ENCODE measurements at places on chromosomes 3 and 15.
A peak's percentile ranks its signal among the peaks of the same experiment; 100 is the strongest.

- no peak for DNase-seq
Observed at GRCh38 chr3:155335724-155336354, 42.4 kb upstream of the STRIT1 start.

DNA sequence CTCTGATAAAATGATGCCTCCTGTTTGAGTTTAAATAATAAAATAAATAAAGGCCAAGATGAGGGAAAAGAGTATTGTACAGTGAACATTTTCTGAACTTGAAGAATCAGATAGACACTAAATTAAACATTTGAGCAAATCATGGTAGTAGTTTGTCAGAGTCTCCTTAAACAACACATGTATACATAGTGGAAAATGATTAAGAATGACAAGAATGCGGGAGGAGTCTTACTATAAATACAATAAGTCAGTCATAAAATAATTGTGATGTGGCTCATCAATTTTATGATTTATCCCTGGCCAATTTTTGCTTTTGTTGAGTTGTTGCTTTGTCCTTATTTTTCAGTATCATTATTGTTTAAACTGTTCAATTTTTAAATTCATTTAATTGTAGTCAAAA, 158.0 kb upstream of the TMC3 start:
- no peak for DNase-seq

GRCh38 chr15:51735228-51736010, 2.0 kb downstream of the LYSMD2 start:
- DNase-seq = peak; percentile 37

DNA sequence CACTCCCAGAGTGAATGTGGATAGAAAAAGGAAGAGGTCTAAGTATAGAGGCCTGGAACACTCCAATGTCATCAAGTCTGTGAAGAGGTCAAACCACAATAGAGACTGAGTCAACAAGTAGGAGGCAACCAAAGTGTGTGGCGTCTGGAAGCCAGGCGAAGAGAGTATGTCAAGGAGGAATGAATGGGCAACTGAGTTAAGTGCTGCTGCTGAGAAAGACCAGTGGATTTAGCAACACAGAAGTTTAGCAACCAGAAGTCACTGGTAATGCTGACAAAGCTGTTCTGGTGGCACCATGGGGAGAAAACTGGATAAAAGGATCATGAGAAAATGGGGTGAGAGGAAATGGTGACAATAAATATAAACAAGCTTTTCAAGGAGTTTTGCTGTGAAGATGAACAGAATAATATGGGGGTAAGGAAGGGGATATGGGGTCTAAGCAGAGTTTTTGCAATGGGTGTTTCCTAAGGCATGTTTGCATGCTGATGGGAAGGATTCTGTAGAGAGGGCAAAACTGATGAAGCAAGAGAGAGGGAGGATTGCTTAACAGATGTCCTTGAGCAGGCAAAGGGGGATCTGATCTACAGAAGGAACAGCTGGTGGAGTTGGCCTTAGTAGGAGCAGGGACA, 38.4 kb downstream of the PCOLCE2 start:
- peak; percentile 94 for DNase-seq
